CD4-positive, alpha-beta T cell (primary cell): ENCODE measurements at places on chromosomes 11 and 22. TPM values are rescaled to one million over a fixed set of nuclear protein-coding genes. Genes with fewer than 3 reads are reported as not detected.

- no peak overlapping the region for H3K27ac ChIP-seq
- H3K27me3 ChIP-seq: no peaks in the 10 kb centered on the region
- H3K36me3 ChIP-seq: no peaks in the 10 kb centered on the region
- no peak overlapping the region for H3K4me3 ChIP-seq
Observed at GRCh38 chr22:42286205-42286604, 15.8 kb upstream of the TCF20 start.

DNA sequence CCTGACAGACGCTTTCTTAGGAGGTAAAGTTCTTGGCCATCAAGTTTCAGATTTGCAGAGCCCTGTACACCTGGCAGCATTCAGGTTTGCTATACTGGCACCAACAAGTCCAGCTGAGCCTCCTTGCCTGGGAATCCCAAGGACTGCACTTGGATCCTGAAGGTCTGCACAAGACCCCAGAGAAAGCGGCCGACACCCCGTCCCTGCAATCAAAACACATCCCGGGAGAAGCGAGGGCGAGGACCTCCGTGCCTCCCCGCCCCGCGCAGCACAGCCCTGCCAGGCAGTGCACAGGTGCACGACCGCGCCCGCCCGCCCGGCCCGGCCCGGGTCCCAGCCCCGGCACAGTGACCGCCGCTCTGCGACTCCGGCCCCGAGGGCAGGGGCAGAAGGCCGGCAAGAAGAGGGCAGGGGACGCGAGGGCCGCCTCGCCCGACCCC is 559 bp downstream of the MRTFA start:
- peak overlapping the region; percentile 96 for H3K4me3 ChIP-seq
- no peaks in the 10 kb centered on the region for H3K36me3 ChIP-seq
- H3K27me3 ChIP-seq: no peaks in the 10 kb centered on the region
- peaks cover 38% of the 10 kb centered on the region for H3K4me1 ChIP-seq

DNA sequence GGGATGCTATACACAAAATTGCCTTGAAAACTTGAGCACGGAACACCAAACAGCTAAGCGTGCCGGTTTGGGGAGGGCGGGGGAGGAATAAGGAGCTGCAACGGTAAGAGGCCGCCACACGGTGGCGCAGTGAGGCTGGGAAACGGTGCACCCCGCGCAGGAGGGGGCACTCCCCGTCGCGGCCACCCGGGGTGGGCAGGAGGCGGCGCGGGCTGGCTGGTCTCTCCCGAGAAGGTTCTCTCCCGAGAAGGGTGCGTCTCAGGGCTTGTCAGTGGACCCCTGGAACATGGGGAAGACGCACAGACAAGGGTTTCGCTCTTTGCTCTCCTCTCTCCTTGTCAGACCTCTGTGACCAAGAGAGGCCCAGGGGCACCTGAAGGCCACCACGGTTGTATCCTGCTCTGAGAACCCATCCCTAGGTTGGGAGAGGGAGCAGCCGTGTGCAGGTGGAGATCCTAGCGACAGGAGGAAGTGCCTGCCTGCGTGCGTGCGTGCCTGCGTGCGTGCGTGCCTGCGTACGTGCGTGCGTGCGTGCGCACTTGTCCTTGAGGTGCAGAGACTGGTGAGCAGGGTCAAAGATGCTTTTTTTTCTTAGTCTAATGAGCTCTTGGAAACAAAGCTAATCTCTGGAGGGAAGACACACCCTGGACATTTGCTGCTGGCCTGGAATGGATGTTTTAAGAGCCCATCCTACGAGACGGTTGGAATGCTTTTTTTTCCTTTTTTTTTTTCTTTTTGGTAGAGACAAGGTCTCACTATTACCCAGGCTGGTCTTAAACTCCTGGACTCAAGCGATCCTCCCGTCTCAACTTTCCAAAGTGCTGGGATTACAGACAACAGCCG is 18.1 kb upstream of the JAM3 start:
- DNase-seq: peak; percentile 67
- H3K36me3 ChIP-seq: no peaks in the 10 kb centered on the region
- no peak overlapping the region for H3K27ac ChIP-seq

GRCh38 chr11:2094354-2095197 is 44.6 kb downstream of the IGF2 start:
- peaks cover 18% of the 10 kb centered on the region for H3K4me1 ChIP-seq
- no peak overlapping the region for H3K27ac ChIP-seq
- no peaks in the 10 kb centered on the region for H3K36me3 ChIP-seq

DNA sequence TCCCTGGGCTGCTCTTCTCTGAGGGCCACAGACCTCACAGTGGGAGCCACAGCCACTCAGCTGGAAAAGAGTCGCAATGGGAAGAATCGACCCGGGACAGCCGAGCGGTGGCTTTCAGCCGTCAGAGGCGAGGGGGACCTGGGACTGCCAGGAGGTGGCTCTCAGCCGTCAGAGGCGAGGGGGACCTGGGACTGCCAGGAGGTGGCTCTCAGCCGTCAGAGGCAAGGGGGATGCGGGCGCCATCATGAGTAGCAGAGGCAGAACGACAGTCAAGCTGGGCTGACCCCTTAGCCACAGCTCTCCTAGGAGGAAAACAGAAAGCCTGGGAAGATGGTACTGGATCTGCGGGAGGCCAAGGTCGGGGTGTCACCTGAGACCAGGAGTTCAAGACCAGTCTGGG is 14.9 kb upstream of the MUC2 start:
- H3K4me1 ChIP-seq: no peaks in the 10 kb centered on the region
- no peak overlapping the region for H3K27ac ChIP-seq
- DNase-seq: no peak
- no peaks in the 10 kb centered on the region for H3K36me3 ChIP-seq

GRCh38 chr11:534396-535209 is 773 bp downstream of the HRAS start:
- DNase-seq: peak; percentile 44
- H3K36me3 ChIP-seq: peaks cover 26% of the 10 kb centered on the region
- peak overlapping the region; percentile 71 for H3K4me3 ChIP-seq

DNA sequence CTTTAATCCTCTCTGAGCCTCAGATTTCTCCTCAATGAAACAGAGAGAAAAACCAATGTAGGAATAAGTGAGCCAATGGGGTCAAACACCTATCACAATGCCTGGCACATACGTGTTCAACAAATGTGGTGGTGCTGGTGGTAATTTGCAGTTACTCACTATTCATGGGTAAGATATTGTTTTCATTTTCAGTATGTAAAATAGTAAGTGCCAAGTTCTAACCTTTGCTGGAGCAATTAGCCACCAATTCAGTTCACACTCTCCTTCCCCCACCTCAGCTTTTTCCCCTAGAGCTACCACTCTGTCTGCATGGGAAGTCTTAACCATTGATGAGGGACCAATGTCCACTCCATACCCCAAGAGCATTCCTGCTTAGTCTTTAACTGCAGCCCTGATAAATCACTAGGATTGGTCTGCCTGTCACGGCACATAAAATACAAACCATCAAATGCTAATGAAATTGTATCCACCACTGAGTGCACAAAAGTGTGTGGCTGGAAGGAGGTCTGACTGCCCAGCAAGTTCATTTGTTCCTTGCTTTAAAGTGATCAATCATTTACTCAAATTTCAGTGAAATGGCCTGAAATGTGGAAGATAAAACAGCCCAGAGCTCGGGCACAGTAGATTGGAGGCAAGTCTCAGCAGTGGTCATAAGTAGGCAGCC is 187.4 kb upstream of the API5 start:
- no peaks in the 10 kb centered on the region for H3K27me3 ChIP-seq
- H3K27ac ChIP-seq: no peak overlapping the region
- no peak overlapping the region for H3K4me3 ChIP-seq
- no peak for DNase-seq
- no peaks in the 10 kb centered on the region for H3K4me1 ChIP-seq

DNA sequence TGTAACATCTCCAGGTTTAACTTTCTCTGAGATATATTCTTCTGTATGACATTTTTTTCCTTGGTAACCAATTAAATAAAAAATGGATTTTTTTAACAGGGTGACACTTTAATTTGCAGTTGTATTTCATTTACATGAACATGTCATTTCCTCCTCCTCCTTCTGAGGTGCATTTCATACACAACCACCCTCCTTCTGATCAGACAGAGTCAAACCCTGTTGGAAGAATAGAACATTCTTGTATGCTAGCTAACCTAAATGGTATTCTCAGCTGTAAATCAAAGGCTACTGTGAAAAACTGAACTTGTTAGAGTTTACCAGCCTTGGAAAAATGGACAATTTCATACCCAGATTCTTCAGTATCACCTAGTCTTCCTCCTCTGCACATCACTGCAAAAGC is 52.7 kb upstream of the CHRM4 start:
- H3K4me3 ChIP-seq: no peak overlapping the region
- no peak overlapping the region for H3K27ac ChIP-seq
- H3K4me1 ChIP-seq: no peaks in the 10 kb centered on the region
- H3K36me3 ChIP-seq: peaks cover 25% of the 10 kb centered on the region
- H3K27me3 ChIP-seq: no peaks in the 10 kb centered on the region
- no peak for DNase-seq

- H3K4me1 ChIP-seq: no peaks in the 10 kb centered on the region
- no peak overlapping the region for H3K4me3 ChIP-seq
- no peak for DNase-seq
- H3K27me3 ChIP-seq: no peaks in the 10 kb centered on the region
- H3K36me3 ChIP-seq: no peaks in the 10 kb centered on the region
Observed at GRCh38 chr11:70434813-70435278, 36.5 kb downstream of the CTTN start.

GRCh38 chr22:38187413-38188212 is 6.0 kb upstream of the PLA2G6 start:
- no peak overlapping the region for H3K4me3 ChIP-seq
- H3K36me3 ChIP-seq: no peaks in the 10 kb centered on the region
- H3K4me1 ChIP-seq: no peaks in the 10 kb centered on the region
- DNase-seq: no peak
- no peak overlapping the region for H3K27ac ChIP-seq

GRCh38 chr11:2827256-2827655 is 58.3 kb downstream of the CDKN1C start:
- H3K4me3 ChIP-seq: no peak overlapping the region
- H3K4me1 ChIP-seq: no peaks in the 10 kb centered on the region
- no peak overlapping the region for H3K27ac ChIP-seq
- no peaks in the 10 kb centered on the region for H3K36me3 ChIP-seq

- H3K27me3 ChIP-seq: peaks cover 2% of the 10 kb centered on the region
- no peak overlapping the region for H3K27ac ChIP-seq
- H3K4me3 ChIP-seq: no peak overlapping the region
- peaks cover 3% of the 10 kb centered on the region for H3K4me1 ChIP-seq
Observed at GRCh38 chr11:19558189-19558986, 154.2 kb upstream of the NAV2 start.

- H3K4me3 ChIP-seq: peak overlapping the region; percentile 40
- peaks cover 35% of the 10 kb centered on the region for H3K4me1 ChIP-seq
Observed at GRCh38 chr11:72821920-72822799, 7.9 kb downstream of the ATG16L2 start.

DNA sequence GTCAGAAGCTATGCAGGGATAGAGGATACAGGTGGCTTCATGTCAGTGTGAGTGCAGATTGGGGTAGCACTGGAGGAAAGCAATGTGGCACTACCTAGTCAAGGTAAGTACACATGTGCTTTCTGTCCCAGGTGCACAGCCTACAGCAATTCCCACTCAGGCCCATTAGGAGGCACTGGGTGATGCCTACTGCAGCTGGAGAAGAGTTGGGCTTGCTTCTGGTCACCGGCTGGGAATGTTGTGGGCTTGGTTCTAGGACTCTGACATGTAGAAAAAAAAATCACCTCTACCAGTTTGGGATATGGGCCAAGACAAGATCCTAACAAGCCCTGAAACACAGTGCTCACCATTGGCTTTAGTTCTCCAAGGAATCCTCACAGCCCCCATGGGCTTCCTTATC is 69.7 kb downstream of the TENM4 start:
- no peaks in the 10 kb centered on the region for H3K4me1 ChIP-seq
- H3K36me3 ChIP-seq: no peaks in the 10 kb centered on the region
- H3K4me3 ChIP-seq: no peak overlapping the region
- H3K27ac ChIP-seq: no peak overlapping the region

DNA sequence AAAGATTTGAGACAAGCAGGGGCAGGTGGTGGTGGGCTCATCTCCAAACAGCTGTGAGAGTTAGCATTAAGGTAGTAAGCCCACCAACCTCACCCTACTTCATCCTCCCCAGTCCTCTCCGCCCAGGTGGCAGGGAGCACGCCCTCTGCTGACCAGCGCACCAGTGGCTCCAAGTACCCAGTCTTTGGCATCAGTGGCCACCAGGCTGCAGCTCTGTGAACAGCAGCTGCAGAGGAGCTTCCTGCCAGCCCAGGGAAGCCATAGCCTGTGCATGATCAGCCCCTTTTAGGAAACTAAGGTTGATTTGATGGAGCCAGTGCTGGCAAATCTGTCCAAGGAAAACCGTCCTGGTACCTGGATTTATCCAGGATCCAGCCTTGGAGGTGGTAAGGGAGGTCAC is 21.7 kb downstream of the CAVIN3 start:
- H3K27me3 ChIP-seq: no peaks in the 10 kb centered on the region
- H3K4me3 ChIP-seq: no peak overlapping the region
- H3K4me1 ChIP-seq: no peaks in the 10 kb centered on the region
- no peak overlapping the region for H3K27ac ChIP-seq

The OR5M10 gene
- not detected for total RNA-seq

The TAF10 gene
- total RNA-seq: 154 TPM

The FLRT1 gene
- not detected for total RNA-seq

The VPREB1 gene
- not detected for total RNA-seq
